ENCODE measurements at places on chromosomes 7 and 10.

GRCh38 chr7:37571806-37572205 lies 111.8 kb upstream of the GPR141 start:
- no peak for DNase-seq

GRCh38 chr7:124914298-124914697 lies 15.3 kb downstream of the POT1 start:
- DNase-seq: no peak

DNA sequence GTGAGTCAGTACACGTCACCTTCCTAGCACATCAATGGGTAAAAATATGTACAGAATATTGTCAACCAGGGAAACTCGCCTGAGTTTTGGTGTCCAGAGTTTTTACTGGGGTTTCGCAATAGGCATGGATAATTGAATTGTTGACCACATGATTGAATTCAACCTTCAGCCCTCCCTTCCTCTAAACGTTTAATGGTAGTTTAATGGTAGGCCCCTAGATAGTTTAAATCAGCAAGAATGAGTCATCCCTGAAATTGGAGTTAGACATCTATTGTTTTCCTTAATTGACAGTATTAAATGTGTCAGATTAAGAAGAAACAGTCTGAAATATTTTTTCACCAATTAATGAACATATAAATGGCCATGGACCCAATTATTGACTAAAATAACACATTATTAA lies 57.8 kb upstream of the CACNA2D1 start:
- no peak for DNase-seq

GRCh38 chr7:42574685-42575084 lies 337.2 kb downstream of the C7orf25 start:
- no peak for DNase-seq

- DNase-seq: no peak
Observed at GRCh38 chr10:75015442-75015841, 96.0 kb upstream of the SAMD8 start.

DNA sequence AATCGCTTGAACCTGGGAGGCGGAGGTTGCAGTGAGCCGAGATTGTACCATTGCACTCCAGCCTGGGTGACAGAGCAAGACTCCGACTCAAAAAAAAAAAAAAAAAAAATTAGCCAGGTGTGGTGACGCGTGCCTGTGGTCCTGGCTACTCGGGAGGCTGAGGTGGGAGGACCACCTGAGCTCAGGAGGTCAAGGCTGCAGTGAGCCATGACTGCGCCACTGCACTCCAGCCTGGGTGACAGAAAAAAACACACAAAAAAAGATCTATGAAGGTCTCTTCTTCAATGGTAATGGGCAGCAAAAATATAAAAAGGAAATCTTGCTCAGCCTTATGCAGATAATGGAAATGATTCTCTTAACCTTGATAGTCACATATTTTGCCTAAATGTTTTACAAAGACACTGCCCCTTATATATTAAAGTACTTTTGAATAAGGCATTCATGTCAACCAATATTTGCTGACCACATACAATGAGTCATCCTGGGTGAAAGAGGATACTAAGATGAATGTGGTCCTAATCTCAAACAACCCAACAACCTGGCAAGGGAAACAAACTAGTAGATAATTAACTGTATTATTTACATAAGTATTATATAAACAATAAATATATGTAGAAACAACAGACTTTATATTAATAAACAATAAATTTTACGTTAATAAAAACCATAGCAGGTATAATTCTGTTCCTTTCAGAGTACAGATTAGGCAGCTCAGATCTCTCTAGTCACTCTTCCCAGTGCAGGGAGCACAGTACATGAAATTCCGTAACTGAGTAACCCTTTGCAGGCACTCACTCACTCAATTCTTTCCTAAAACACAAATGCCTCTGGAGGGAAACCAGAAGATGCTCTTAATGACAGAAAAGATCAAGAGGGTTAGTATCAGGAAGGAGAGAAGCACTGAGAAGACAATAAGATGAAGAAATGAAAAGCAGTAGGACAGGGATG lies 8.1 kb downstream of the TOMM7 start:
- no peak for DNase-seq

DNA sequence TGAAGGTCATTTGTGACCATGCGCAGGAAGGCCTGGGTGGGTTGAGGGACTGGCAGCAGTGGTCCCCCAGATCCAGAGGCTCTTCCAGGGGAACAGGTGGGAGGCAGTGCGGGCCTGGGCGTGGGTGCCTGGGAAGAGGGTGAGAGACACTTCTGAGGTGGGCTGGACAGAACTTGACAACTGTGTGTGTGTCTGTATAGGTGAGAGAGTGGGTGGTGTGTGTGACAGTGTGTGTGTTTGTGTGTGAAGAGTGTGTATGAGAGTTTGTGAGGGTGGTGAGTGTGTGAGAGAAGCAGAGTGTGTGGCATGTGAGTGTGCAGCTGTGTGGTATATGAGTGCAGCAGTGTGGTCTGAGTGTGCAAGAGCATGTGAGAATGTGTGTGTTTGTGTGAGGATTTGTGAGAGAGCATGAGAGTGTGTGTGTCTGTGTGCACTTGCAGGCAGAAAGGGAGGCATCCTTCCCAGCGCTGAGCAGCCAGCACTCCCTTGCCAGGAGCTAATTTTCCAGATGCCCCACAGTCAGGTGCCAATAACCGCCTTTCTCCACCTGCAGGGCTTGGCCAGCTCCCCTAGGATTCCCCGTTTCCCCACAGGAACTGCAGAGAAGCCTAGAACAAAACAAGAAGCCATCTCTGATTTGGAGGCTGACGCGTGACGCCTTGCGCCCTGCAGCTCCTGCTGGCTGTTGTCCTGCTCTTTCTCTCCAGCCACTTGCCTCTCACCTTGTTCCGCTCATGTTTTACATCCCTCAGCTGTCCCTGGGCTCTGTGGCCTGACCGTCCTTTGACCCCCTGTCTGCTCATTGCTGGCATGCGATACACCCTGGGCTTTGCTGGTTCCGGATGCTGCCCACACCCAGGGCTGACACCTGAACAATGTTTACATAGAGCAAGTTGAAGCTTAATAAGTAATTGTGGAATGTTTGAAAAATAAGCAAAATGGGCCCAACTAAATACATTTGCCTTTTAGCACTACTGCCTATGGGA lies 88.0 kb downstream of the TMEM178B start:
- DNase-seq: no peak

DNA sequence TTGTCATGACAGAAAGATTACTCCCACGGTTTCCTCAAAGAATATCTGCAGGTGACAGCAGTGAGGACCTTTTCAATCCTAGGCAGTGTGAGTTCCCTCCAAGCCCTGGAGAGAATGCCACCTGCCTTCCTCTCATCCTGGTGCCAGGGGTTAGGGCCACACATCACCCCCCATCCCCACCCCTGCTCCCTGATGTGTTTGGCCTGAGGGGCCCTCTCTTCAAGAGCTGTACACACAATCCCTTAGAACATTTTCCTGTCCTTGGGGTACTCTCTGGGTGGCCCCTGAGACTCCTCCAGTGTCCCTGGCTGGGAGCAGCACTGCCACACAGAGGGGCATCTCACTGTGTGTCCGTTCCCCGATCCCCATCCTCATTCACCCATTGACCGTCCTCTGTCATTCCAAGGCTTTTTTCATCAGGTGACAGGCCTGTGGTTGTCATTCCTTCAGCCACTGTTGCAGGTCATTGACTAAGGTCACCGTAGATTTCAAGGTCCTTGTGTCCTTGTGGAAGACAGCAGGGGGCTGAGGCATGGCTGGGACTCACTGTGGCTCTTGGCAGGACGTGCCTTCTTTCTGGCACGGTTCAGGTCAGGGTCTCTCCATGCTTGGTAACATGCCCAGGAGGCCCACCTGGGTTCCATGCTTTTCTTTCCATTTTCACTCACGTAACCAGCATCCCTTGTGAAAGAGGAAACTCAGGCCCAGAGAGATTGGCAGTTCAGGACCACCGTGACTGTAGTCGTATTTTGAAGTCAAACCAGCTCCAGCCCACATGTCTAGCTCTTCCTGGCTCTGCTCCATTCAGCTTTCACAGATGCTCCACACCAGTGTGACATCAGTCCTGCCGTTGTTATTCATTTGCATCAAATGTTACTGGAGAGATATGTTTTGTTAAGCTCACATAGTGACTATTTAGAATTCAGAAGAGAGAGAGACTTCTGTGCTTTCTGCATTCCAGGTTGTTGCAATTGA lies 26.8 kb upstream of the BTBD16 start:
- DNase-seq: no peak

- no peak for DNase-seq
Observed at GRCh38 chr7:99459087-99459486, 6.9 kb downstream of the ATP5MF start.

GRCh38 chr7:6030988-6031387 lies at the start of gene ANKRD61:
TSS of gene ANKRD61 (plus strand) at chr7:6031376. CDS start at chr7:6031376, 0 bp downstream.
- no peak for DNase-seq

GRCh38 chr7:140218656-140219055 lies 41.9 kb upstream of the KDM7A start:
- no peak for DNase-seq

DNA sequence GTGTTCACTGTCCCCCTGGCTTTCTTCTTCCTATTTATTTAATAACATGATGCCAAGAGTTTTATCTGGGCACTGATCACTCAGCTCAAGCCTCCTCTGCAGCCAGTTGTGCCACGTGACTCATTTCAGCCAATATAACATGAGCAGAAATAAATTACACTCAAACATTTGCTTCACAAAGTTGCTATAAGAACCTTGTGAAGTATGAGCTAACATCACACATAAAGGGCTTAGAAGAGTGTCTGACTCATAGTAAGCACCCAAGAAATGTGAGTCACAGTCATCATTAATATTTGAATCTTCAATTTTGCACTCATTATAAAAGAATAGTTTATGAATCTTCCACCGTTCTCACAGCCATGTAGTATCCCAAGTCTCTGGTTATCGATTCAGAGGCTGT lies 414.6 kb upstream of the NPVF start:
- no peak for DNase-seq

DNA sequence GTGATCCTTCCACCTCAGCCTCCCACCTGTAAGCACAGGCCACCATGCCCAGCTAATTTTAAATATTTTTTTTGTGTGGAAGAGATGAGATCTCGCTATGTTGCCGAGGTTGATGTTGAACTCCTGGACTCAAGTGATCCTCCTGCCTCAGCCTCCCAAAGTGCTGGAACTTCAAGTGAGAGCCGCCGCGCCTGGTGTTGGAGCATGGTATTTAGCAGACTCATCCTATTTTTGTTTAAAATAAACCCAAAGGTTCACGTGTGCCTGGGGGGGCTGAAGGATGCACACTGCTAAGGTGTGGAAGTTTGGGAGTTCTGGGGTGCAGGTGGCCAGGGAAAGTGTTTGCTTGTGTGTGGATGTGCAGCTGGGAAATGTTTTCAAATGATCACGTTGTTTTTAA lies 18.1 kb downstream of the PDGFA start:
- no peak for DNase-seq

DNA sequence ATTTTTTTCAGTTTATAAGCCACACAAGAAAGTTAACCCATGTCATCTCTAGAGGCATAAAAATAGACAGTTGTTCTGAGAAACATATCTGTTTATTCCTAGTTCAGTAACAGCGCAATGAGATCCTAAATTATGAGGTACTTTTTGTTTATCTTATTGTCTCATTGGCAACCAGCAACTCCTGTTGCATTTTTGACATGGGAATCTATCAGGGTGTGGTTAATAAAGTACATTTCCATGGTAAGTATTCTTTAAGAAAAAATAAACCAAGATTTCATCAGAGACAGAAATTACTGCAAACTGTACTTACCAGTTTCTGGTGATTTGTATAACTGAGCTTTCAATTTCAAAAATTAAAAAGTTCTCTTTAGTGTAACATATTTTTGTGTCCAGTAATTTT lies 9.0 kb downstream of the FAS start:
- DNase-seq: no peak

- DNase-seq: no peak
Observed at GRCh38 chr7:100065452-100066186, 15.9 kb downstream of the ZNF3 start.

- no peak for DNase-seq
Observed at GRCh38 chr7:151237244-151238189, 5.2 kb downstream of the CHPF2 start.

DNA sequence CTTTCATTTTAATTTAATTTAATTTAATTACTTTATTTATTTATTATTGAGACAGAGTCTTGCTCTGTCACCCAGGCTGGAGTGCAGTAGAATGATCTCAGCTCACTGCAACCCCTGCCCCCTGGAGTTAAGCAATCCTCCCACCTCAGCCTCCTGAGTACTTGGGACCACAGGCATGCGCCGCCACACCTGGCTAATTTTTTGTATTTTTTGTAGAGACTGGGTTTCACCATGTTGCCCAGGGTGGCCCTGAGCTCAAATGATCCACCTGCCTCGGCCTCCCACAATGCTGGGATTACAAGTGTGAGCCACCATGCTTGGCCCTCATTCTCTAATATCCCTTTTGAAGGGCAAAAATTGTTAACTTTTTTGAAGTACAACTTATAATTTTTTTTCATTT lies 92.9 kb downstream of the XRCC2 start:
- DNase-seq: no peak

DNA sequence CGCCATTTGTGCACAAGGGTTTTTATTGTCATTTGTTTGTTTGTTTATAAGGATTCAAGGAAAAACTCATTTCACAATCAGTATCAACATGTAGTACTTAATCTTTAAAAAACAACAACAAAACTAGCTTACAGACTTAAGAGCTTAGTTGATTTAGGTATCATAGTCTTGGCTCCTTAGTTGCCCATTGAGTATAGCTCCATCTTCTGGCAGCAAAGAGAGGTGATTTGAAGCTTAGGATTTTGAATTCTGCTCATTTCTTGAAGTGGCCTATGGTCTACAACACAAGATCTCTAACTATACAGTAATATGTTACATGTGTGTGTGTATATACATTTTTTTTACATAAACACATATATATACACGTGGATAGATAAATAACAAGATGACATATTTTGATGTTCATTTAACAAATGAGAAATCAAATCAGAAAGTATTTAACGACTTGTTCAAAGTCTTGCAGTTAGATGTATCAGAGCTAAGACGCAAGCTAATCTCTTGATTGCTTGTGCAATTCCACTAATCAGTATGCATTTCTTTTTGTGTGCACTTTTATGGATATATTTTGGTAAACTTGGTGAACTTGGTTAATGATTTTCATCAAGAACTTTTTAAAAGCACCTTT lies 307.3 kb downstream of the CAMK1D start:
- peak; percentile 26 for DNase-seq

- no peak for DNase-seq
Observed at GRCh38 chr10:4519658-4520402, 306.2 kb upstream of the AKR1E2 start.

- DNase-seq: no peak
Observed at GRCh38 chr7:116697761-116698160, 25.8 kb downstream of the MET start.

DNA sequence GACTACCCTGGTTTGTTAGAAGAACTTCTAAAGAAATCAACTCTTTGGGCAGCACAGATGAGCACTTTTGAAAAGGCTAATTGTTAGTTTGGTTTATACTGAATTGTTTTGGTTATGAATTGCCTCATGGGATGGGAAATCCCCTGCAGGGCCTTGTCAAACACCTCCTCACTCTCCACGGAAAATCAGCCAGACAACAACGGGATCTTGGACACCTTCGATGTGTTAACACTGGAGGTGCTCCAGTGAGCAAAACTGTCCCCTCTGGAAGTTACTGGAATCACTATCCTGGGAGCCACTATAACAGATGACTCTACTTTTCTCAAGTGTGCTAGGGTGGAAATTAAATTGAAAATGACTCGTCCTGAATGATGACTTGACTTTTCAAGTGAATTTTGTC lies 38.7 kb downstream of the CDK6 start:
- DNase-seq: no peak
